Neuronal stem cell (in vitro differentiated cells): ENCODE measurements at places on chromosomes 4 and X.

- DNase-seq: no peak
Measured at GRCh38 chr4:38781854-38782261, 932 bp downstream of the TLR10 start.

GRCh38 chrX:3379111-3379510 lies 32.7 kb upstream of the MXRA5 start:
- no peak for DNase-seq

- peak; percentile 42 for DNase-seq
Measured at GRCh38 chr4:175536852-175537453, 275.1 kb downstream of the GPM6A start.

DNA sequence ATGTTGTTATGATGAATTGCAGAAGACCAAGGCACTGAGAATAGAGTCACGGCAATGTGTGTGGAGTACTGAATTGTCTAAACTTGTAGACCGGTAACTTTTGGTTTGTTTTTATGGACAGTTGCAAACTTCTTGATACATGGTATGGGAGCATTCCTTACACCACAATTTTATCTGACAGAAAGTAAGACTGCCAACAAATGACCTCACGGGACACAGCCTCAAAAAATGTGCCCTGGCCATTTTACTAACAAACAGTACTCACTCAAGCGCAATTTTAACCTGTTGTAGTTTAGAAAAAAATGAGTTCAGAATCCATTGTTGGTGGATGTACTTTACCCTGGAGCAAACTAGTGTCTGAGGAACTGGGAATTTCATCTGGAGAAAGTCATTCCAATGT lies 321.2 kb downstream of the CAMK2D start:
- DNase-seq: no peak

- no peak for DNase-seq
Measured at GRCh38 chrX:149841929-149842328, 39.1 kb upstream of the MAGEA8 start.

GRCh38 chrX:40420899-40421729 lies 159.7 kb upstream of the ATP6AP2 start:
- DNase-seq: no peak

DNA sequence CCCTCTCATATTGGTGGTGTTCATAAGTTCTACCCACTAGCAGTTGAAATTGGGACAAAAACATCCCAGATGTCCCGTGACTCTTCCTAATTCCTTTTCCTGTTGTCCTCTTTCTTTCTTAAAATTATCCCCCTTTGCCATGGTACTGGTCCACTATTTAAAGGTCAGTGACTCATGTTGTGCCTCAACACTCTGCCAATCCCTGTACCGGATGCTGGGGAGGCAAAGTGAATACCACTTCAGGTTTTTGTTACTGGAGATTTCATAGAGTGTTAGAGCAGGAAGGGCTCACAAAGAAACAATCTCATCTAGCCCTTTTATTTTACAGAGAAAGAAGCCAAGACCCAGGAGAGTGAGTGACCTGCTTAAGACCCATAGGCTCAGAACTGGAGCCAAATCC lies 24.6 kb downstream of the SEPTIN11 start:
- no peak for DNase-seq

DNA sequence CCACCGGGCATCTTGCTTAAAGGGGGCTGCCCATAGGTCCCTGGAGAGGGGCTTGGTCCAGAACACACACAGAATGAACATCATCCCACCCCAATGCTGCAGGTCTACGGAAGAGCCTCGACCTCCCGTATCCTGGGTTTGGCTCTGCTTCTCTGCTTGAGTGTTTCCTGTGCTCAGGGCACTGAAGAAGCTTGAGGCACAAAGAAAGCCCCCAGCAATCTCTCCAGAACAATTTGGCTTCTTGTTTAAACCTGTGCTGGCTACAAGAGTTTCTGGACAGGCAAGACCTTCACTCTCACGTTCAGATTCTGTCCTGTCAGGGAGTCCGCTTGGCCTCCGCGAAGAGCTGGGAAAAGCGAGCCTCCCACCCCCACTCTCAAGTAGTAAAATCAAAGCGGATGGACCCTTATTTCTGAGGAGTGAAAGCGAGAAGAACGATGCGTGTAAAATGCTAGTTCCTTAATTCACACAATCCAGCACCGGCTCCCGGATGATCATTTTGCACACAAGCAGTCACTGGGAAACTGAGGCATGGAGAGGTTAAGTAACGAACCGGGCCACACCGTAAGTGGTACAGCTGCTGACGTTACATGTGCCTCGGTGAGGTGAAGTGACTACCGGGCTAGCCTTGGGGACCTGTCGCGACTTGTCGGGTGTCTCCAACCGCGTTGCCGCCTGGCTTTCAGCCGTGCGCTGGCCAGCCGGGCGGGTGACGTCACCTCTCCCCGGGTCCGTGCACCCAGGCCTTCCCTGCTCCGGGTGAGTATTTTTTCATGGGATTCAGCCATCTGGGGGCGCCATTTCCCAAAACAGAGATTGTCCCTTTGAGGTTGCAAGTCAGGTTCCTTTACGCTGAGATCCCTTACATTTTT lies 3.1 kb upstream of the SFRP2 start:
- DNase-seq: peak; percentile 94

- no peak for DNase-seq
Measured at GRCh38 chr4:120881351-120881750, 41.2 kb downstream of the PRDM5 start.

GRCh38 chr4:94642561-94642866 lies 115.2 kb upstream of the BMPR1B start:
- DNase-seq: no peak

DNA sequence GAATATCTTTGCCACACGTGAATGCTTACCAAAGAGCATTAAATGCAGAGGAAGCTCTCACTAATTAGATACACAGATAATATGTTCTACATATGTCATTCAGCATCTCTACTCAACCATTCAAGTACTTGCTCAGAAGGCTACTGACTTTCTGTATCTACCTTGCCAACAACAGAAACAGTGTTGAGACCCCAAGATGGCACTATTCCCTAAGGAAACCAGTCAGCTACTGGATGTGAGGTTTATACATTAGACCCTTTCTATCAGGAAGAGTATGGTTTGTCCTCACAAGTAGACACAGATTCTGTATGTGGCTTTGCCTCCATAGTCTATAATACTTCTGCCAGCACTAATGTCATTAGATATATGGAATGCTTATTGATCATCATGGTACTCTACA lies 443.9 kb upstream of the INTU start:
- no peak for DNase-seq

DNA sequence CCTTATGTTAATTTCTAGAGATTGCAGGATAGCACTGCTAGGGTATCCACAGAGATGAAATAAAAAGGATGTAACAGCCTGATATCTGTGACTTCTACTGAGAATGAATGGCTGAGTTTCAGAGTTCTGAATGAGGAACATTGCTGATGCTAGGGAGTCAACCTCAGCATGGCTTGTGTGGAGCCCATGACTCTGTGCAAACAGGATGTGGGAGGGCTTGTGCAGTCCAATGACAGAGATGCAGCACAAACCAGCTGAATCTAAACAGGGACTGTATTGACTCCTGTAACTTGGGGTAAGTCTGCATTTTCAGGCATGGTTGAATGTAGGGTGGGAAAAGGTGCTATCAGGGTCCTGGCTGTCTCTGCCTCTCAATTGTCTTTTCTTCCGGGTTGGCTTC lies 5.3 kb upstream of the RASL11B start:
- DNase-seq: no peak

- peak; percentile 18 for DNase-seq
Measured at GRCh38 chr4:140743194-140743931, 12.8 kb downstream of the TBC1D9 start.

DNA sequence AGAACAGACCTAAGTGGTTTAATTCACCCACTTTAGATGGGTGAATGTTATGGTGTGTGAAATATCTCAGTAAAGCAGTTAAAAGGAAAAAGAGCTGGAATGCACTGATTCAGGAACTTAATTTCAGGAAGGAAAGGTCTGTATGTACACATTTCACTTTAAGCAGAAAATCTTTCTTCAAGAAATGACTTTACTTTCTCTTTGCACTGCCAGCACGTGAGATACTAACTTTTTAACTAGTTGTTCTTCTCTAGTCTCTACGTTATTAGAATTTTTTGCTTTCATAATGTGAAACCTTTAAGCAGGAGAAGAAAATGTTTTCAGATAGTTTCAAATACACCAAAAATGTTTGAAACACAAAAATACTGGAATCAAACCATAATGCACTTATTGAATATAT lies 18.8 kb downstream of the C4orf46 start:
- no peak for DNase-seq

GRCh38 chr4:78477276-78477675 lies 74.3 kb upstream of the ANXA3 start:
- no peak for DNase-seq

DNA sequence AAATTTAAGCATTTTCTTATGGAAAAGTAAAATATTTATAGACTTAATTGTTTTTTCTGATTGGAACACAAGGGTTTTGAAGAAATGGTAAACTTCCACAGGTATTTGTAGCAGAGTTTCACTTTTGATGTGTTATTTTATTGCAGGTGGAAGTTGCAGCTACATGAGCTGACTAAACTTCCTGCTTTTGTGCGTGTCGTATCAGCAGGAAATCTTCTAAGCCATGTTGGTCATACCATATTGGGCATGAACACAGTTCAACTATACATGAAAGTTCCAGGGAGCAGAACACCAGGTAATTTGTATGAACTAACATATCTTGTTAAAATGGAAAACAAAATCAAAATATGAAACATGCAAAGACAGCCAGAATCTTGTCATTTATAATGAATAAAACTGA lies 117.4 kb downstream of the DIPK2B start:
- no peak for DNase-seq

DNA sequence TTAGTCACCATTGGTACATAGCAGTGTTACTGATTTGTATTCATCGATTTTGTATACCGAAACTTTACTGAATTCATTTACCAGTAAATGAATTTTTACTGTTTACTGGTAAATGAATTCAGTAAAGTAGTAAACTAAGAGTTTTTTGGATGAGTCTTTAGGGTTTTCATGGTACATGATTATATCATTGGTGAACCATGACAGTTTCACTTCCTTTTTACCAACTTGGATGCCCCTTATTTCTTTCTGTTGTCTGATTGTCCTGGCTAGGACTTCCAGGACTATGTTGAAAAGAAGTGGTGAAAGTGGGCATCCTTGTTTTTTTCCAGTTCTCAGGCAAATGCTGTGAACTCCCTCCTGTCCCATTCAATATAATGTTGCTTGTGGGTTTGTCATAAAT lies 494.9 kb downstream of the GALNTL6 start:
- DNase-seq: no peak

- DNase-seq: peak; percentile 62
Measured at GRCh38 chr4:107824350-107825071, at the start of gene SGMS2. SGMS2 (plus strand) TSS chr4:107824932; CDS start chr4:107895554, 70,622 bp downstream.

GRCh38 chrX:39645178-39645895 lies 452.4 kb downstream of the BCOR start:
- DNase-seq: no peak

- DNase-seq: no peak
Measured at GRCh38 chr4:75702919-75703411, 21.4 kb upstream of the USO1 start.

DNA sequence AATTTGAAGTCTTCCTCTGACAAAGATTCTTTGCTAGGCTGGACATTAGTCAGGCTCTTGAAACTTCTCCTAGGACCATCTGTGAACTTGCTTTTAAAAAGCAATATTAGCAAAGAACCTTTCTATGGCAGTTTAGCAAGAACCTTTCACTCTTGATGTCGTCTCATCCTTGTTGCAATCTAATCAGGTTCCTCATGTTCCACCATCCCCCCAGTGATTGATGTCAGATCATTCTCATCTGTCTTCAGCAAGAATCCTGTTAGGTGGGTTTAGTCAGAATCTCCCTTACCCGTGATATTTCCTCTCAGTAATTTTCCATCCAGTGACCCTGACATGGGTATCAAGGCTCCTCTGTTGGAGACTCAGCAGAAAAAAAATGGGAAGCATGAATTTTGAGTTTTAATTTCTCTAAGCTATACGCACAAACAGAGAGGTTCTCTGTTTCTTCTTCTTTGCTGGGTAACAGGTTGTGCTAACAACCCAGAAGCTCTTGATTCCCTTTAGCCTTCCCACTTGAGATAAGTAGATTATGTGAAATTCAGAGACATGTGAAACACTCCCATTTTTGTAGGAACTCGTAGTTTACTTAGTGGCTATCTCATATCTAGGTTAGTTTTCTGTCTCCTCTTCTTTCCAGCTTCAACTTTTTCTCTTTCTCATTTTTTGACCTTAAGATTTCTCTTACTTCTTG lies 507.4 kb downstream of the C4orf33 start:
- DNase-seq: no peak

DNA sequence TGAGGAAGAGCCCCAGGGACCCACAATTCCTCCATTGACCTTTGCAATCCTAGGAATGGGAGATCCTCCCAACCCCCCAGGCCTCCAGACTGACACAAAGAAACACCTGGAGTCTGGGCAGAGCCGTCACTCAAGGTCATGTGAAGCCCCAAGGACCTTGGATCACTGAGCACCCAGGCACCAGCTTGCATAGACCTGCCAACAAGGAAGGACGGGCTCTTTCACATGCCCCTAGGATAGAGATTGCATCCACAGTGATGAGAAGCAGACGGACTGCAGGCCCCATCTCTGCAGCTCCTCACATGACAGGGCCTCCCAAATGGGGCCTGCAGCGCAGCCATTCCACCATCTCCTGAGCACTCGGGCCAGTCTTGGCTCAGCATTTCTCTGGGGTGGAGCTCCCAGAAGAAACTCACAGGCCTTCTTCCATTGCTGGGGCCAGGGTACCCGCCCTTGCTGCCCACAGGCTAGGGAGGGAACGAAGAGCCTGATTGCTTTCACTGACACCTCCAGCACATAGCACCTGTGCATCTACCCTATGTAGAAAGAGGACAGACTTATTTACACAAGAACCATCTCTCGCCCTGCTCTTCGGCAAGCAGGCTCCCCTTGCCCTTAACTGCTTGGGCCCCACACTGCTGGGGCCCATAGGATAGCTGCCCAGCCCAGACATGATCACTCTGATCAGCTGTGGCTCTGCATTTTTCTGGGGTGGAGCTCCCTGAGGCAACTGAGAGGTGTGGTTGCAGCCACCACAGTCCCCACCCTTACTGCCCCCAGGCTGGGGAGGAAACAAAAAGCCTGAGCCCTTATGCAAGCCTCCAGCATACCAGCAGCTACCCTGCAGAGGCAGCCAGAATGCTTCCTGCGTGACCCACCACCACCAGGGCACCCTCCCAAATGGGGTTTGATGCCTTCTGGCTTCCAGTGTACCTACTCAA lies 185.7 kb upstream of the ZCCHC13 start:
- no peak for DNase-seq
